ENCODE measurements at places on chromosomes 11 and 22.

DNA sequence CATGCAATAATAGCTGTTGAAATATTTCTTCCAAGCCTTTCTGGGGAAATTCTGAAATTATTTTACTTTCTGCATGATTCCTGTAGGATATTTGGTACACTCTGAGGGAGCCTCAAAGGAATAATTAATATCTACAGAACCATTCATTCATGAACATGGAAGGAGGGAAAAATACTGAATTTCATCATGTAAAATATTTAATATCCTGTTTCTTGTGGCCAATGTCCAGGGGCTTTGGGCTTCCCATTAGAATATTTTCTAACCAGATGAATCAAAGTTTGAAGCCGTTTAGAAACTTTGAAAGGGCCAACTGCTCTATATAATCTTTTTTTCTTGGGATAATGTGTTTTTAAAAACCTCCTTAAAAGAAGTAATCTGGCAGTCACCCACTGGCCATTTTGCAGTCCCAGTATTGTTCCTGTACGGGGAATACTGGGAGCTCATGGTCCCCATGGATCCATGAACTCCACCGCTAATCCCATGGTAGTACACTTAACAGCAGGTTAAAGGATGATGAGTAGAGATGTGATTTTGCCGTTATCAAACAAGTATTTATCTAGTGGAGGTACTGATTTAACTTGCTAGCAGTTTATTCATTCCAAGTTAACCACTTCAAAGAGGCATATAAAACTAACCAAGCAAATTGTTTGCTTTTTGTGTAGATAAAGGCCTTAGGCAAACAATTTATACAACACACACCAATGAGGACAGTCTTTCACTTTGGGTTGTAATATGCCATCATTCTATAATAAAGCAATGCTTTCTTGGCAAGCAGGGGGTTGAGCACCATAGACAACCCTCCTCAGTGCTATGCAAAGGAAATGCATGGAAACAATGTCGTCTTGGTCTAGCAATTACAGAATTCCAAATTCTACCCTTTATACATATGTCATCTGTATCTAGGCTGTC lies 34.5 kb upstream of the BLID start:
- no peak for DNase-seq

- DNase-seq: peak; percentile 52
These were observed 2.5 kb downstream of the PKP3 start for GRCh38 chr11:396511-396947.

- no peak for DNase-seq
These were observed 299.0 kb upstream of the CADM1 start for GRCh38 chr11:115803073-115803740.

DNA sequence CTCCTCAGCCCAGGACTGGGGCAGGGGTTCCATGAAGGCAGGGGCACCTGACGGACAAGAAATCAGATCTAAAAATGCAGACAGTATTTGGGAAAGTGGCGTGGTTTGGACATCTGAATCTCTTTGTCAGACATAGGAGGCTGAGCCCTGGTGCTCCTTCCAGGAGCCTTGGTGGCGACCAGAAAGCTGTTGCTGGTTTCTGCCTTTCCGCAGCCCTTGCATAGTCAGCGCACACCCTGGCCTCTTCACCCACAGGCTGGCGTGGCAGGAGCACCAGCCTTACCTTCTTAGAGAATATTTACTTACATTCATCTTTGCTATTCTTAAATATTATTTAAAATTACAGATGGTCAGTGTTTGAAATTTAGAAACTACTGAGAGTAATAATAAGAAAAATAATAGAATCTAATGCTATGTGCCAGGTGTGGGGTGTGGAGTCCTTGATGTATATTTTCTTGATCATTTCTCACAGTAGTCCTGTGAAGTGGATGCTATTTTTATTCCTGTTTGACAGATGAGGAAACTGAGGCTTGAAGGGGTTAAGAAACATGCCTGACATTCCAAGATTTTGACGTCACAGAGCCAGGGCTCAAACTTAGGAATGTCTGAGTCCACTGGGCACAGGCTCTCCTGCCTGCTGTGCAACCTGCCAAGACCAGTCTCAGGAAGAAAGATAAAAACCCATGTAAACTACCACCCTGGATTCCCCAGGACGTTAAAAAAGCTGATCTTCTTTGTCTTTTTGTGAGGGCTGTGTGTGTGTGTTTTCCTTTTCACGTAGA lies 51.6 kb downstream of the TBC1D22A start:
- DNase-seq: no peak

DNA sequence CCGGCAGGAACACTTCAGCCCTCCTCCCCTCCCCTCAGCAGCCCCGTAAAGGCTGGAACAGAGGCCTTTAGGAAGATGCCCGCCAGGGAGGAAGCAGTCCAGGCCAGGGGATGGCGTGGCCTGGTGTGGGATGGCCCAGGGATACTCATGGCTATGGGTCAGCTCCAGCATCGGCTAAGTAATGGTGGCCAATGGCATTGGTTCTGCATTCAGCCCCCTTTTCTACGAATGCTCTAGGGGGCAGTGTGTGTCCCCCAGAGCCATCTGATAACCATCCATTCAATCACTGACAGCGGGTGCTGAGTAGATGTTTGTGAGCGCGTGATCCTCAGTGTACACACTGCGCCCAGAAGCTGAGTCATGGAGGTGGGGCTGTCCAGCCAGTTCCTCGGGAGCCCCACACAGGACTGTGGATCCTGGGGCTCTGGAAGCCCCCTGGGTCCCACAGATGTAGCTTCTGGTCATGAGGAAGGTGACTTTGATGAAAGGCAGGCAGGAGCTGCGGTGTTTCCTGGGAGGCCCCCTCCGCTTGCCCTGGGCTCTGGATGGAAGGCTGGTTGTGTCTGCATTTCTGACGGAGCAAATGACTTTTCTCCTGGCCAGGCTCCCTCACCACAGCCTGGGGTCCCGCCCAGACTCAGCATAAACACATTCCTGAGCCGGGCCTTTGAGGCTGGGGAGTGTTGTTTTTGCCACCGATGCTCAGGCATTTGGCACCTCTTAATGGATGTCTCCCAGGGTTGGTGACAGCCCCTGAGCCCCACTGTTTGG lies 46.5 kb downstream of the FBLN1 start:
- DNase-seq: peak; percentile 49
